Renal cortical epithelial cell (primary cell): ENCODE measurements at places on chromosomes 2 and 18.

DNA sequence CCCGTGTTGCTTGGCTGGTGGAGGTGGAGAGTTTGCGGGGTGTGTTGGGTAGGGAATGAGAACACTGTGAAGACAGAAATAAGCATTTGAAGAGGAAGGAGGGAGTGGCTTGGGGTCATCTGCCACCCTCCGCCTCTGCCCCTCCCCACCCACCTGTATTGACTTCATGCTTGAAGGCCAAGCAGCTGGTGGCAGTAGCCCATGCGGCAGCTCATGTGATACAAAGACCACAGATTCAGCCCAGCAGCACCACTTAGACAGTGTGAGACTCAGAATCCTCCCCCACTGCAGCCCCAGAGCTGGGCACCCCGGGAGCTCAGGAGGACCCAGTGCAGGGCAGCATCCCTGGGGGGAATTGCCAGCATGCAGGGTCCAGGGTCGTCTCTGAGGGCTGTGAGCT lies 15.4 kb downstream of the NPPC start:
- DNase-seq = no peak

DNA sequence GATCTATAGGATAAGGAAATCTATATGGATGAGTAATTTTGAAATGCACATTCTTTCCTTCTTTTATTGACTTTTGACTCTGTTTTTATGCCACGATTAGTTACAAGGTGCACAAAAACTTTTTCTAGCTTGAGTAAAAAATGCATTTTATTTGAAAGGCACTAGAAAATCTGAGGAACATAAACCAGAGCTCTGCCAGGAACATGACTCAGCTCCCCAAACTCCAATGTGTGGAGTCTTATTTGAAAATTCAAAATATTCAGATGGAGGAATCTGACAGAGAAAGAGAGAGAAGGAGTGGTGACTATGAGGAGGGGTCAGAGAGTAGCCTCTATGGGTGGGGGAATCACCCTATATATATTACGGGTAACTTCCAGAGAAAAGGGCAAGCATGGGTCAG lies 231.0 kb downstream of the DCC start:
- DNase-seq = no peak

GRCh38 chr2:105690566-105690965 lies 54.1 kb upstream of the NCK2 start:
- no peak for DNase-seq

DNA sequence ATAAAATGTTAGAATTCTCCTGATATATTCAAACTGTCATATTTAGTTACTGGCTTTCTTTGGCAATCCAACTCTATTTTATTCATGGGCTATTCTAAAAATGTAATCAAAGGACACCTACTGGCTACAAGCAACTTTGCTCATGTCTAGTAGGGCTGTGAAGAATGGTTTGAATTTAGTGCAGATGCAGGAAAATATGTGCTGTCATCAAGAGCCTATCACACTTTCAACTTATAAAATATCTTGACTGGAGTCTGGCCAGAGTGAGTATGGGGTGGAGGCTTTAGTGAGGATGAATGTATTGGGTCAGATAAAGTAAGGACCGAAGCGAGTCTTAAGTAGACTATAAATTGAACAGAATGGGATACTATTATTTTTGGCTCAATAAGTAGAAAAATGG lies 343.4 kb upstream of the SPRED2 start:
- no peak for DNase-seq

DNA sequence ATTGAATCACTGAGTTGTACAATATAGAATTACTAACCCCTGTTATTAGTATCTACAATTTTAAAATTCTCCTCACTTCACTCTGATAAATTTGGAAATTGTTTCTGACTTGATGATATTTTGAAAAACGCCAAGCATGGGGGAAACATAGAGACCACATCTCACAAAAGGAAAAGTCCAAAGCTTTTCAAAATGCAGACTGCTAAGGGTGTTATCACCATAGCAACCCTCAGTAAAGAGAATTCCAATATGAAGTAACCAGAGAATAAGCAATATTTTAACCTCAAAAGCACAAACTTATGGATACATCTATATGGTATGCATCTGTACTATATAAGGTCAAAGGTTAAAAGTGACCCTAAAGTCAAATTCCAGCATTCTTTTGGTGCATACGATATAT lies 22.7 kb downstream of the LRP2 start:
- DNase-seq = no peak

GRCh38 chr2:106339609-106340008 lies 128.6 kb downstream of the RGPD3 start:
- DNase-seq = no peak
